ENCODE measurements at places on chromosomes 12 and 14.

GRCh38 chr12:93008044-93008778, 79.1 kb upstream of the EEA1 start:
- DNase-seq, result no peak

DNA sequence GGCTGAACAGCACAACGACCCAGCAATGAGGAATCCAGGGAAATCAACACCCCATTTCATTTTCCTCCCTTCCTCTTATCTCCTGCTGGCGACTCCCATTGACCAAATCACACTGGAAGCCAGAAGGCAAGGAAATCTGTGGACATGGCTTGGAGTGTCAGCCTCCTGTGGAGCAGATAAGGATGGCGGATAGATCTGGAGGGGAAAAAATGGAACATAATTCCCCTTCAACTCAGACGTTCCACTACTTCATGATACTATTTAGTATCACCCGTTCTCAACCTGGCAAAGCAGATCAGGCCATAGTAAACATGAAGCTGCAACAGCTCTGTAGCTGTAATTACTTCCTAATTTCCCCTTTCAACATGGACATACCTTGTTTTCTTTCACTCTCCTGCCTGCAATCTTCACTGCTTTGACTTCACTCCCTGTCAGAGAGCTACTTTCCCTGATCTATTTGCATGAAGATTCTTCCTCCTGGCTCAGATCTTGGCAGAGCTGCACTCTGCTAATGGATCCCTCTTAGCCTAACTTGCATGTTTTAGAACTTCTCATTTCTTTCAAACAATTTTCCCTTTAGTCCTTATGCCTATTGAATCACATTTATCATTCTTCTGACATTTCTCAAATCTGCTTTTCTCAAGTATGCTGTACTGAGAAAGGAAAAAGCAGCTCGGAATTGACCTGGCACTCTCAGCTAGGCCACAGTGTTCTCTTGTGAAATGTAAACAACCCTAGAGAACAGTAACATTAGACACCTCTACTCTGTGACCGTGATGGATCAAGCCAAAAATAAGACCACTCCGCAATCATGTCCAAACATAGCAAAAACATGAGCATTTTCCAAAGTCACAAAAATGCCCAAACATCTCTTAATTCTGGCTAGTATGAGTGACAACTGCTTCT, 135.1 kb downstream of the ETNK1 start:
- DNase-seq, result no peak

- no peak for DNase-seq
Measured at GRCh38 chr14:68331991-68332390, 460.9 kb downstream of the ZFP36L1 start.

GRCh38 chr14:84446250-84446649, 1083.7 kb upstream of the FLRT2 start:
- no peak for DNase-seq

DNA sequence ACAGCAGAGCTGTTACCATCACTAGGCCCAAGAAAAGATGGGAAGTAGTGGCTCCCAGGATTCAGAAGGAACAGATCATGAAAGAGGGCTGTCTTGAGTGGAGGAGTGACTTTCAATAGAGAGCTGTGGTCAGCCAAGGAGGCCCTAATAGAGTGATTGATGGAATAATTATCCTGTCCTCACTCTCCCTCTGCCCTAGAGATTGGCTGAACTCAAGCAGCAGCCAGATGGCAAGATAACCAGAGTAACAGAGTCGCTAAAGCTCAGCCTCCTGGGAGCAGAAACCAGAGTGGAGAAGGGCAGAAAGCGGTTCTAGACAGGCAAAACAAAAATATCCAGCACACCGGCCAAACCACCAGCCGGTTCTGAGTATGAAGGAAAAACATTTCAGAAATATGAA, 23.1 kb downstream of the GMFB start:
- DNase-seq, result no peak

DNA sequence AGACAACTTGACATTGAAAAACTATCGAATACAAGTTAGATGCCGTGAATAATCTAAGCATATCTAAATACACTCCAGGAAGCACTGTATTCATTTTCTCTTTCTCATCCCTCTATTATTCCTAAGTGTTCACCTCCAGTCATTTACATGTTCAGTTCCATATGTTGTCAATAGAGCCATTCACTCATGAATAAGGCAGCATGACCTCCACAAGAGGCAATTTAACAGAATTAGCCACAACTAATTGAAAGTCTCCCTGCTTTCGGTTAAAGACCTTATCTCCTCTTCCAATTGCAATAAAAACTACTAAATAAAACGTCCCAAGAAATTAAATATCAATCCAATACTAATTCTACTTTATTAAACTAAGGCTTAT, 1.8 kb downstream of the LRIG3 start:
- no peak for DNase-seq

DNA sequence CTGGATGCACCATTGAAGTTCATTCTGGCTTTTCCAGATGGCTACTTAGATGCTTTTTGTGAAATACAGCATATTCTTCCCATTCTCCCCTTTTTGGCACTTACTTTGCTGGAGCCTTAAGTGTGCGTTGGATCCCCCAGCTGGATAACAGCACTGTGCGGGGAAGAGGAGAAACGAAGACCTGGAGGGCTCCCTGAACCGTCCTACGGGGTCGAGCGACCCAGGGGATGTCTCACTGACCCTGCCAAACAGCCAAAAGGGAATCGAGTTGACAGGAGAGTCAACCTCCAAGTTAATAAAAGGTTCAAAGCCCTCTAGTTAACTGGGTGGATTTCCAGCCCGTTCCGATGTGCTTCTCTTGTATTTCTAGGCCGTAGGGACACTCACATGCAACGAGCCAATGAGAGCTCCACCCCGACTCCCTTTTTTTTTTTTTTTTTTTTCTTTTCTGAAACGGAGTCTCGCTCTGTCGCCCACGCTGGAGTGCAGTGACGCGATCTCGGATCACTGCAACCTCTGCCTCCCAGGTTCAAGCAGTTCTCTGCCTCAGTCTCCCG, 1.0 kb upstream of the CAMKK2 start:
- no peak for DNase-seq

GRCh38 chr14:86022031-86022629, 492.2 kb downstream of the FLRT2 start:
- DNase-seq, result no peak

Measured in occipital lobe (tissue), 3 donors.